ENCODE measurements at places on chromosomes 6 and 20. TPM values are rescaled to one million over a fixed set of nuclear protein-coding genes. Genes with fewer than 3 reads are reported as not detected.

DNA sequence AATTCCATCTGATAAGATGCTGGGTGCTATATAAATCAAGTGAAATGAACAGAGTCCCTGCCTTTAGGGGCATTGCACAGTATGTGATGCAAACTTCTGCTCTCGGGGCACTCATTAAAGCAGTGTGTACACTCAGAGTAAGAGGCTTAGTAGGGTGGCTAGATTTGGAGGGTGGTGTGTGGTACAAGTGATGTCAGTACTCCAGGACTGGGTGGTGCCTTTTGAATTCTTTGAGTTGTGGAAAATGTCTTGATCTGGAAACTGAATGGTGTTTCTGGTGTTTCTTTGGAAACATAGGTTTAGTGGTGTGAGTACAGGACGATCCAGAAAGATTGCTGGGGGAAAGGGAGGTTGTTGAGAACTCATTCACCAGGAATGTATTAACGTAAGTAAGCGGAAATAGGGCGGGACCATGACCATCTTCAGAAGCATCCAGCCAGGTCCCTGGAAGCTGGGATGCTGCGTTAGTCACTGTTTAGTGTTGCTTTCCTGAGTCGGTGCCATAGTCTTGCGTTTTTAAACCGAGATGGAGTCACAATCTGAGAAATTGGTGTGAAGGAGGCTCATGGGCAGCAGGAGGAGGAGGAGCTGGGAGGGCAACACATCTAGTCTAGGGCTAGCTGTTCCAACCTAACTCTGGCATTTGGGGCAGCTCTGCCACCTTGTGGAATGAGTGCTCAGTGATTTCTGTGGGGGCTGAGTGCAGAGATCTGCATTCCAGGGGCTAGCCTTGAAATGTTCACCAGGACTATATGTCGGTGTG is 70.3 kb downstream of the SCAND1 start:
- DNase-seq, result peak; percentile 100

DNA sequence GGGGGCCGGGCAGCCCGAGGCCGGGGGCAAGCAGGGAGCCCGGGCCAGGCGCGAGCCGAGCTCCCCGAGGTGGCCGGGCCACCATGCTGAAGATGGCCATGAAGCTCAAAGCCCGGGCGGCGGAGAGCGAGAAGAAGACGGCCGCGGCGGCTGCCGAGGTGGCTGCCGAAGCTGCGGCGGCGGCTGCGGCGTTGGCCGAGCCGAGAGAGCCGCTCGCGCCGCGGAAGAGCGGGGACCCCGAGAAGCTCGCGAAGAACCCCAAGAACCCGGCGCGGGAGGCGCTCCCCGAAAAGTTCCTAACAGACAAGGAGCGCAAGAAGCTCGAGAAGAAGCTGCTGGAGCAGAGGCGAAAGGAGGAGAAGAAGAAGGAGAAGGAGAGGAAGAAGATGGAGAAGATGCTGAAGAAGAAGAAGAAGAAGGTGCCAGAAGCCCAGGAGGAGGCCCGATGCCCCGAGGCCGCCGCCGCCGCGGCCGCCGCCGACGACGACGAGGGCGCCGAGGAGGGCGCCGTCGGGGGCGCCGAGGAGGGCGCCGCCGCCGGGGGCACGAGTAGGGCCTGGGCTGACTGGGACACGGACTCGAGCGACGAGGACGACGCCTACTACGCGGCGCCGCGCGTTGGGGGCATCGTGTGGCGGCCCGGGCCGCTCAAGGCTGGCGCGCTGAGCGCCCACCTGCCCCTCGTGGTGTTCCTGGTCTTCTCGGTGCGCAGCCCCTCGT is 37.4 kb downstream of the GNAS start:
- no peak for DNase-seq

- DNase-seq, result no peak
Measured at GRCh38 chr6:72212686-72213085, 326.3 kb downstream of the RIMS1 start.

GRCh38 chr6:108091288-108091687 is 16.7 kb upstream of the OSTM1 start:
- no peak for DNase-seq

Gene CCN5
- total RNA-seq, result 8.1 TPM

Data from NCI-H460 (cell line).